ENCODE measurements at places on chromosomes 7 and 10.

DNA sequence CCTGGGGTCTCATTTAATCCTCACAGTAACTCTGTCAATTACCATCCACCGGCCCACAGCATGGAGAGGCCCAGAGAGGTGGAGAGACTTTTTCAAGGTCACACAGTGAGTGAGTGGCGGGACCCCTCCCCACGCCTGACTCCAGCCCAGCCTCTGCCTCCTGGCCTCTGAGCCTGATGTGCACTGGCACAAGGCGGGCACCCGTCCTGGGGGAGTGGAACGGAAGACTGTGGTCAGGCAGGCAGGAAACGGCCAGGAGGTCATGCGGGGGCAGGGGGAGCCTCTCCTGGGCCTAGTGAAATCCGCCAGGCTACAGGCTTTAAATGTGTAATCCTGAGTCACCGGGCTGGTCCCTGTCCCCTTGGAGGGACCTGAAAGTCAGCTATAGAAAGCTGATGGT is 32.2 kb downstream of the ZCCHC24 start:
- no peak for DNase-seq

- no peak for DNase-seq
These were observed 58.7 kb downstream of the CLEC2L start for GRCh38 chr7:139582130-139582650.

- DNase-seq = peak; percentile 19
These were observed 462.1 kb upstream of the GALNT17 start for GRCh38 chr7:70669854-70670253.

DNA sequence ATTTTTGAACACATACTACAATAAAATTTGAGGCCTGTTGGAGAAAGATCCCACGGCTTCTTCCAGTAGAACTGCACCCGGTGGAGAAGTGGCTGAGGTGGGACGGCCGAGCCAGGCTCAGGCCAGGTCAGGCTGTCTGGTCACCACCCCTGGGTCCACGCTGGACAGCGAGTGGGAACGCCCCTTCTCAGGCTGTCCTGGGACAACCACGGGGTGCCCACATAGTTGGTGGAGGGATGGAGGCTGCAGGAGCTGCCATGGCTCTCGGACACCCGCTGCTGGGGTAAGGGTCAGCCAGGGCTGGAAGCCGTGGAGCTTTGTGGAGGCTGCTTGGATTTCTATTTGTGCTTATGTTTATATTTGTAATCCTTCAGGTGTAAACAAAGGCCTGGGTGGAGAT is 206.5 kb downstream of the DNAJB6 start:
- no peak for DNase-seq

DNA sequence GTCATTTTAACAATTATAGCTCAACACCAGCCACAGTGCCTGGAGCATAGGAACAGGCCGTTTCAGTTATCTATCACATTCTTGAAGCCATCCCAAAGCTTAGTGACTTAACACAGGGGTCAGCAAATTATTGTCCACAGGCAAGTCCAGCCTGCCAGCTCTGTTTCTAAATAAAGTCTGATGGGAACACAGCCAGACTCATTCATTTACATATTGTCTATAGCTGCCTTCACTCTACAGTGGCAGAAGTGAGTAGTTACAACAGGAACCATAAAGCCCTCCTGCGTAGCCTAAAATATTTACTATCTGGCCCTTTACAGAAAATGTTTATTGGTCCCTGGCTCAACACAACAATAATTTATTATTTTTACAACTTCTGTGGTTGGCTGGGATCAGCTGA is 407.5 kb upstream of the AUTS2 start:
- no peak for DNase-seq

- DNase-seq = no peak
These were observed at the start of gene GSDME for GRCh38 chr7:24757353-24758275. Gene GSDME, minus strand, starts transcription at chr7:24757464. Its CDS starts 7,690 bp downstream, at chr7:24749774.

DNA sequence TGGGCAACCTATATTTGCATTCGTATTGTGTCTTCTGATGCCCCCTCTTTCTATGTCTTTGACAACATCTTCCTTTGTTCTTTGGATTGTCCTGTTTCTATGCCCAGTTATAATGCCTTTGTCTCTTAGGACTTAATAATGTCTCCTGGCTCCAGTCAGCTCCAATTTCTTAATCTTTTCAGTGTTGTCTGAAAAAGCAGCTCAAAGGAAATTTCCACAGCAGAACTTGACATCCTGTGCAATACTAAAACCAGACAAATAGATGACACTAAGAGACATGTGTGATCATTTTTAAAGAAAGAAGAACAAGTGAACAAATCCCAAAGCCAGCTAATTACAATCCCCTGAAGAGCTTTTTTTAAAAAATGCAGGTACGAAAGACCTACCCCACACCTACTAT is 47.7 kb upstream of the RNF148 start:
- DNase-seq = no peak

All from CD4-positive, alpha-beta T cell treated with Interleukin-15 for 4 hours (primary cell).